ENCODE measurements at places on chromosomes 5 and 9.

DNA sequence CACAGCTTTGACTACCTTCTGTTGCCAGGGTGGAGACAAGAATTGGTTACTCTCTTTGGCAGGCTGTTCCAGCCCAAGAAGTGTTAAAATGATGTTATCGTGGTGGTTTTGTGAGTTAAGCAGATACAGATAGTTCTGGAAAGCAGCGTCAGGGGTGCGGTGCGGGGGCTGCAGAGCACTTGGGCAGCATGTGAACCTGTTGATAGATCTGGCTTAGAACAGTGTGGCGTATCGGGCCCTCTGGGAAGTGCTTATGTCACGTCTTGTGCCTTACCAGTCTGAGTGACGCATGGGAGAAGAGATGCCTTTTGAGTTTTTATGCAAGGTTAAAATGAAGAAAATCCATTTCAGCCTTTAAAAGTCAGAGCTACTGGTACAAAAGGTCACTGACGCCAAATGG, 152.5 kb downstream of the PRKACG start:
- no peak for DNase-seq

DNA sequence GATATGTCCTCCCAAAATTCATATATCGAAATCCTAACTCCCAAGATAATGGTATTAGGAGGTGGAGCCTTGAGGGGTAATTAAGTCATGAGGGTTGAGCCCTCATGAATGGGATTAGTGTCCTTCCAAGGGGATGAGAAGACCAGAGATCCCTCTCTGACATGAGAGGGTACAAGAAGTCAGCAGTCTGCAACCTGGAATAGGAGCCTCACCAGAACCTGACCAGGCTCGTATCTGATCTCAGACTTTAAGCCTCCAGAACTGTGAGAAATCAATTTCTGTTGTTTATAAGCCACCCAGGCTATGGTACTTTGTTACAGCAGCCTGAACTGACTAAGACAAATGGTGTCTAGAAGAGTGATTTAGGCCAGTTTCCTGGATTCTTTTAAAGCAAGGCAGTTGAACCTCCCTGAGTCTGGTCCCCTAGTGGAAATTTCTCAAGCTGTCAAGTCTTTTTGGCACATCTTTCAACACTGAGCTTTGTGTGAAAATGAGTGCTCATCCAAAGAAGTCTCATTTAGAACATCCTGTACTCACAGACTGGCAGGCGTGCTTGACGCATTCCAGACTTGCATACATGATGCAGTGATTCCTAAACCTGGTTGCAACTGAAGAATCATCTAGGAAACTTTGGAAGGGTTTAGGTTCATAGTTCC, 254.8 kb upstream of the PPP1R2B start:
- DNase-seq, result no peak

DNA sequence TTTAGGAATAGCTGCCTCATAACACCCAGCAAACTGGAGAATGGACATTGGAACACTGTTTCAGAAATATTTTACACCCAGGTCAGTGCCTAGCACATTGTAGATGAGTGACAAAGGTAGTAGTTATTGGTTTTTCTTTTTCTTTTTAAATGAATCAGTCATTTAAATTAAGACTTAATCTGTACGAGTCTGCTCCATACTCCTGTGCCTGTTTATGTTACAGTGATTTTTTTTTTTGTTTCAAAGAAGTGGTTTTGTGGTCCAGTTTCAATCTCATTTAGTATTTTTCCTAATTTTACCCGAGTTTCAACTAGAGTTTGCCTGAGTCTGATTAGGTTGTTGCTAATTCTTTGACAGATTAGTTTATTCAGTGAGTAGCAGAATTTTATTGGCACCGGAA, 16.2 kb downstream of the LMNB1 start:
- no peak for DNase-seq

- no peak for DNase-seq
Measured at GRCh38 chr5:36222620-36223019, 19.1 kb downstream of the NADK2 start.

DNA sequence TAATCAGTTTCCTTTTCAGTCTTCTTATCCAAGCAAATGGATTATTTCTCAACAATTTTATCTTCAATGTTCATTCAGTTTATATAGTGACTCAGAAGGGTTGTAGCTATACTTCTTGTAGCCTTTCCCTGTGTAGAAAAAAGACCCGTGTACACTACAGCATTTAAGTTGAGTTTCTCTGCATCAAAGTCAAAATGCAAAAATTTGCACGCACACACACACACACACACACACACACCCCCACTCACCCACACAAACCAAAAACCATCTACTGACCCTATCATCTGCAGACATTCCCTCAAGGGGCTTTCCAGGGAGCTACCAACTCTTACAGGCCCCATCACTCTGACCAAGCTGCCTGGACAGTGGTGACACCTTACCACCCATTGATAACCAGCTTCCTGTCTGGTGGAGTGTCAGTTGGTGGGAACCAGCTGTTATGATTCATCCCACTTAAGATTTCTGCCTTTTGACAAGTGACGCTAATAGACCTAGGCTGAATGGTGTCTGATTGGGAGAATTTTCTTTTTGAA, 12.2 kb upstream of the ELL2 start:
- DNase-seq, result no peak

GRCh38 chr5:125470280-125470902, 724.0 kb upstream of the ZNF608 start:
- DNase-seq, result no peak
